Esophagus squamous epithelium (tissue), 5 donors: ENCODE measurements at places on chromosomes 7 and 10.

DNA sequence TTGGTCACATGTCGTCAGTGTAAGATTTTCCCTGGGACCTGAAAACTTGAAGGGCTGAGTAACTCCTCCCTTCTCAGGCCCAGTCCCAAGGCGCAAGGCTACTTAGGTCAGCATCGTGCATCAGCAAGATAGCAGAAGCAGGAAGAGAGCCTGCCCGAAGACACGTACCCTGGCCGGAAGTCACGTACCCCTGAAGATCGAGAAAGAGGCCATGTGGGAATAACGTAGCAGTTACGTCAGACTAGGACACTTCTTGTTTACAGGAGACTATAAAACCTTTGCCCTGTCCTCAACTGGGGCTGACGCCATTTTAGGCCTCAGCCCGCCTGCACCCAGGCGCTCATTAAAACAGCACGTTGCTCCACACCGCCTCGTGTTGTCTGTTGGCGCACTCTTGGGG lies 114.3 kb upstream of the GALNT17 start:
- H3K4me3 ChIP-seq = no peak overlapping the region
- H3K4me1 ChIP-seq = no peaks in the 10 kb centered on the region
- H3K27me3 ChIP-seq = no peaks in the 10 kb centered on the region
- H3K27ac ChIP-seq = no peak overlapping the region
- H3K36me3 ChIP-seq = no peaks in the 10 kb centered on the region

DNA sequence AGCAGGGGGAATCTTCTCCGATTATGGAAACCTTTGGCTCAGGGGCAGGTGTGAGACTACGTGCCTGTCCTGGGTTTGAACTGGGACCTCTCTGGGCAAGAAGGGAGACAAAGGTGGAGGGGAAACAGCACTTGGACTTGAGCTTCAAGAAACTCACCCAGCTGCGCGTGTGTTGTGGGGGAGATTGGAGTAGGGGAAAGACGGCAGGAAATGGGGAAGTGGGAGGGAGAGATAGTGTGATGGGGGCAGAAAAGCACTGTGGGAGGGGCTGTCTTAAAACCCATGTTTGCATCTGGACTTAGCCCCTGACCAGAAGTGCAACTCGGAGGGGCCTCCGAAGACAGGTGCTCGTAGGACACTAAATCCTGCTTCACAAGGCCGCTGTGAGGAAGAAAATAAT lies 107.0 kb downstream of the HIP1 start:
- DNase-seq = no peak
- H3K27me3 ChIP-seq = no peaks in the 10 kb centered on the region
- no peaks in the 10 kb centered on the region for H3K36me3 ChIP-seq
- H3K27ac ChIP-seq = no peak overlapping the region
- H3K4me3 ChIP-seq = no peak overlapping the region

- no peak overlapping the region for H3K4me3 ChIP-seq
- DNase-seq = no peak
- no peaks in the 10 kb centered on the region for H3K4me1 ChIP-seq
Measured at GRCh38 chr10:19154375-19154774, 105.8 kb downstream of the MALRD1 start.

- H3K4me1 ChIP-seq = no peaks in the 10 kb centered on the region
- no peaks in the 10 kb centered on the region for H3K27me3 ChIP-seq
- H3K36me3 ChIP-seq = no peaks in the 10 kb centered on the region
- DNase-seq = no peak
- no peak overlapping the region for H3K4me3 ChIP-seq
Measured at GRCh38 chr7:110296321-110296720, 794.6 kb upstream of the LRRN3 start.

- H3K4me1 ChIP-seq = peaks cover 8% of the 10 kb centered on the region
- H3K36me3 ChIP-seq = no peaks in the 10 kb centered on the region
- H3K27ac ChIP-seq = no peak overlapping the region
Measured at GRCh38 chr10:69914398-69915214, 112.9 kb downstream of the COL13A1 start.

DNA sequence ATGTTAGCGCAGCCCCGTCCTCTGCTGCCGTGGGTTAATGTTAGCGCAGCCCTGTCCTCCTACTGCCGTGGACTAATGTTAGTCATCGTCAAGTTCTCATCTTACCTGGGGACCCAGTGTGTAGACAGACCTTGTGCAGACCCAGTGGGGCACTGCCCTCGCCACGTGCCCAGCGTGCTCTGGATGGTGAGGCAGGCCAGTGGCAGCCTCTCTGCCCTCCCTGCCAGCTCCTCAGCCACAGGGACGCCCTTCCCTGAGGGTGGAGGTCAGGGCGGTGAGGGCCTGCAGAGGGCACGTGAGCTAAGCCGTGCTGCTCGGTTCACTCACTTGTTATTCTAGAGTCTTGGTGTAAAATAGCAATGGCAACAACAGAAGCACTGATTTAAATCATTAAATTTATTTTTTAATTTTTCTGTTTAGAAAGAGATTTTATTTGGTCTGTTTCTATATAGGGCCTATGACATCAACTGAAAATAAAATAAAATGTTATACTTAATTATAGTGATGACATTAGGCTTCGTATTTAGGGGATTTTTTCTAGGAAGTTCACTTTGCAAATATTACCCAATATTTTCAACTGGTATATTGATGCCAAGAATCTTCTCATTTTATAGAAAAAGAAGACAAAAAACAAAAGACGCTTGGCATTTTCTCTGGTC lies 48.4 kb downstream of the NKX6-2 start:
- H3K27ac ChIP-seq = no peak overlapping the region
- DNase-seq = no peak
- no peaks in the 10 kb centered on the region for H3K27me3 ChIP-seq

GRCh38 chr10:76190634-76191270 lies 759.3 kb downstream of the LRMDA start:
- H3K27ac ChIP-seq = no peak overlapping the region
- H3K27me3 ChIP-seq = no peaks in the 10 kb centered on the region
- no peaks in the 10 kb centered on the region for H3K36me3 ChIP-seq
- no peak for DNase-seq

DNA sequence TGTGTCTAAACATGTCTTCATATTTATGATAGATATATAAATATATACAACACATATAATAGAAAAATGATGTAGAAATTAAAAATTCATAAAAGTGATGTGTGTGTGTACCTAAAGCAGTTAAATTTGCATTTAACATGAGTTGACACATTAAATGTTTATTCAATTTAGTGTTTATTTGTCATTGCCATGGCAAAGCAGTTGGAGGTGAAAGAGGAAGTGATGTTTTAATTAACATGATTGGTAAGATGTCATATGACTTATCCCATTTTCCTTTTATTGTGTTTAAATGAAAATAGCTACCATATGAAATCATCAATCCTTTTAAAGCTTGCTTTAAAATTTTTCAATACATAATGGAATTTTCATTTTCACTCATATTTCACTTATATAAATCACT lies 452.6 kb downstream of the SUGCT start:
- DNase-seq = no peak
- H3K27me3 ChIP-seq = no peaks in the 10 kb centered on the region
- no peaks in the 10 kb centered on the region for H3K36me3 ChIP-seq

- no peak overlapping the region for H3K4me3 ChIP-seq
- no peaks in the 10 kb centered on the region for H3K27me3 ChIP-seq
- DNase-seq = no peak
Measured at GRCh38 chr10:78319371-78319770, 285.7 kb downstream of the RPS24 start.

DNA sequence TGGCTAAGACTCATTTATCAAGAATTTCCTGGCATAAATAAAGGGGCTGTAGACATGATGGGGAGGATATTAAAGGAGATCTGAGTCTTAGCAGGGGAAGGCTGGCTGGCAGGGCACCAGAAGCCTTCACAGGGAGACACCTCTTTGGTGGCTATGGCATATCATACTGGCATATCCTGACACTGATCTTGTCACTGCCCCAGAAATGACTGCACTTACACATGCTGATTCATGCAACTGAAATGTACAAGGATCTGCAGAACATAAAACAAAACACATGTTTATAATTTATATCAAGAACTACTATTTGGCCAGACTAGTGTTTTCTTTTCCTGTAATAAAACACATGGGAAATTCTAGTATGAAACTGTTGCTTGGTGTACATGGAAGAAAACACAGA lies 5.5 kb upstream of the LIPN start:
- no peaks in the 10 kb centered on the region for H3K36me3 ChIP-seq
- no peak for DNase-seq
- no peak overlapping the region for H3K4me3 ChIP-seq
- no peaks in the 10 kb centered on the region for H3K27me3 ChIP-seq
- H3K4me1 ChIP-seq = no peaks in the 10 kb centered on the region
- H3K27ac ChIP-seq = no peak overlapping the region

DNA sequence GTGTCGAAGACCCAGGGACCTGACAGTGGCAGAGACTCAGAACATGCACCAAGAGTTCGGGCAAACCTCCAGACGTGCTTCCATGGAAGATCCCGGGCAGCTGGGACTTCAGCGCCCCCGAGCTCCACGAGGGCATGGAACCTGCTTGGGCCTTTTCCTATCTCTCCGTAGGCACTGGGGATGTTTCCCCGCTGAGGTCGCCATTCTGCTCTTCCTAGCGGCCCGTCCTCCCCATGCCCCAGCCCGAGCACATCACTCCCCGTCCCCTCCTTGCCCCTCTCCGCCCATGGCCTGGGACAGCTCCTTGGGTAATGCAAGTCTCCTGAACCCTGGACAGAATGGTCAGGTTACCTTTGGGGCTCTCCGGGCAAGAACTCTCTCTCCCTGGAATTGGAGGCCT lies 32.3 kb upstream of the SHH start:
- H3K4me3 ChIP-seq = no peak overlapping the region
- no peaks in the 10 kb centered on the region for H3K36me3 ChIP-seq
- no peak overlapping the region for H3K27ac ChIP-seq
- no peaks in the 10 kb centered on the region for H3K27me3 ChIP-seq
- no peaks in the 10 kb centered on the region for H3K4me1 ChIP-seq

DNA sequence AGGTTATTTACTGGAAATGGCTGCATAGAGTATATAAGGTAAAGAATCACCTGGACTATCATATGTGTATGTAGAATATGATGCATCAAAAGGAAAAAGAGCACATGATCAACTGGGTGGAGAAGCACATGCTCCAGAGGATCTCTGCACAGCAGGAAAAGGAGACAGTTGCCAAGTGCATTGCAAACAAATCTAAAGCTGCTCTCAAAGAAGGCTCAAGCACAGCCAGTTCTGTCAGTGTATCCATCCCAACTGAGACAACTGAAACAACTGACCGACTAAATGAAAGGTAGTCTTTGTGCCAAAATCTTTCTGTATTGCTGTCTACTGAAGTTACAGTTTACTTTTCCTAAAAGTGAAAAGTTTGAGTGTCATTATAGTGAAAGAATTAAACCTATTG lies 83.2 kb upstream of the SGCE start:
- H3K4me1 ChIP-seq = no peaks in the 10 kb centered on the region
- H3K36me3 ChIP-seq = no peaks in the 10 kb centered on the region
- no peak overlapping the region for H3K4me3 ChIP-seq
- H3K27ac ChIP-seq = no peak overlapping the region

DNA sequence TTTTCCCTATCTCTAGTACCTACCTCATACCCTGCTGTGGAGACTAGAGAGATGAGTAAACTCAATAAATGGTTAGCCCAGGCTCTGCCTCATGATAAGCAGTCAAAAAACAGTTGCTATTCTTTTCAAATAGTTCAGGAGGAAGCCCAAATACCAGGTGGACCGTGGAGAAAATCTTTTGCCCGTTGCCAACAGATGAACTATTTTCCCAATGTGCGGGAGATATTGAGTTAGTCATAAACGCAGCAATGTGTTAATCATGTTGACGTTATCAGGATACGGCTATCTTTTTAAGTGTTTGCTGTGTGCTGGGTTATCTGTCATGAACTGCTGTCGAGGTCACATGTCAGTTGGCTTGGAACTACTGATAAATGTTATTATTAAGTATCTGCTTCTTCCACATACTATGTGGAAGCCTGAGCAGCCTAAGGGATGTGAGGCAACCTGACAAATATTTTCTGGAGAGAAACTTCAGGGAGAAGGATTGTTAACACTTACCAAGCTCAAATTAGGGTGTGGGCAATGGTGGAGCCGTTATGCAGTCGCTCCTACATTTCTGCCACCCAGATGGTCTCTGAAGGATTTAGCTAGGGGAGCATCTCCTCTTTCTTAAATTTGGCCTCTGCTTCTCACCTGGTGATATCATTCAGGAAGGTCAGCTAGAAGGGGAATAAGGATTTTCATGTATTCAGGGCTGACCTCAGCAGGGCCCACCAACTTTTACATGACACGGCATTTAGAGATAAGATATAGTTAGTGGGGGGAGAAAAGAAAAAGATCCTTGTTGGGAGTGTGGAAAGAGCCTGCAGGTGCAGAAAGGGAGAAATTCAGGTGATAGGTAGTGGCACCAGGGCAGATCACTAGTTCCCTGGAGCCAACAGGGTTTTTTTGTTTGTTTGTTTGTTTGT lies 33.5 kb upstream of the SLC26A3 start:
- no peak overlapping the region for H3K4me3 ChIP-seq
- H3K27me3 ChIP-seq = no peaks in the 10 kb centered on the region
- H3K36me3 ChIP-seq = no peaks in the 10 kb centered on the region
- no peak for DNase-seq
- no peaks in the 10 kb centered on the region for H3K4me1 ChIP-seq

DNA sequence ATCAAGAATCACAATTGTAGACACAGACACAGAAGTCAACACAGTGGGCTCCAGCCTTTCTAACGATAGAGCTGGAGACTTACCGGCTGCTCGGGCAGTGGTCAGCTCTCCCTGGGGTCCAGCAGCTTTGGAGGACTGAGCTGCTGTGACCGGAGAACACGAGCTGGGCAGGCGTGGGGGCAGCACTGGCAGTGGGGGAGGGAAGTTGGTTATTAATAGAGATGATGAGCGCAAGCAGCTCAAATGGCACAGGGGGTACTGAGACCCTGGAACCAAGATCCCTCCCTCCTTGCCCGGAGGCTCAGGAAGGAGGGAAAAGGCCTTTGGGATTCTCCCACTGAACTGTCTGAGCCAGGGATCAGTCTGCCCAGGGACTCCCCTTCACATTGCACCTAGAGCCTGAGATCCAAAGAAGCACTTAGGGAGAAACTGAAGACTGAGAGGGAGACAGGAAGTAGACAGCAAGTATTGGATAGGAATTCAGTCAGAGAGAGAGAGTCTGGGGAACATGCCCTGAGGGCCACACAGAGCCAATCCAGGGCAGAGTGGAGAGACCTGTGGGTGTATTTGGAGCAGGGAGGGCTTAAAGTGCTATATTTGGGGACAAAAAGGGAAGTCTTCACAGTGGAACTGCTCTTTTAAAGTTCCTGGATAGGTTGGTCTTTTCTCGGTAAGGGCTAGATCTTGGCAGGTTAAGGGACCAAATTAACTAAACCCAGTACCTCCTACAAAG lies at the start of gene MYOZ1:
TSS of gene MYOZ1 (minus strand) at position 147 of the 733 bp plus-strand sequence. CDS start 1,457 bp downstream, outside the sequence.
- no peaks in the 10 kb centered on the region for H3K36me3 ChIP-seq
- H3K4me1 ChIP-seq = no peaks in the 10 kb centered on the region
- no peak for DNase-seq

GRCh38 chr10:70459061-70459773 lies 17.7 kb upstream of the NODAL start:
- H3K4me3 ChIP-seq = peak overlapping the region; percentile 30
- peaks cover 32% of the 10 kb centered on the region for H3K4me1 ChIP-seq
- no peaks in the 10 kb centered on the region for H3K27me3 ChIP-seq
- peak overlapping the region; percentile 69 for H3K27ac ChIP-seq
- H3K36me3 ChIP-seq = no peaks in the 10 kb centered on the region
- no peak for DNase-seq
